Renal cortex interstitium (tissue), 15 donors: ENCODE measurements at places on chromosomes 7 and 10. TPM values are rescaled to one million over a fixed set of nuclear protein-coding genes. Genes with fewer than 3 reads are reported as not detected.

GRCh38 chr10:31490858-31491504 lies 172.0 kb downstream of the ZEB1 start:
- DNase-seq: no peak

DNA sequence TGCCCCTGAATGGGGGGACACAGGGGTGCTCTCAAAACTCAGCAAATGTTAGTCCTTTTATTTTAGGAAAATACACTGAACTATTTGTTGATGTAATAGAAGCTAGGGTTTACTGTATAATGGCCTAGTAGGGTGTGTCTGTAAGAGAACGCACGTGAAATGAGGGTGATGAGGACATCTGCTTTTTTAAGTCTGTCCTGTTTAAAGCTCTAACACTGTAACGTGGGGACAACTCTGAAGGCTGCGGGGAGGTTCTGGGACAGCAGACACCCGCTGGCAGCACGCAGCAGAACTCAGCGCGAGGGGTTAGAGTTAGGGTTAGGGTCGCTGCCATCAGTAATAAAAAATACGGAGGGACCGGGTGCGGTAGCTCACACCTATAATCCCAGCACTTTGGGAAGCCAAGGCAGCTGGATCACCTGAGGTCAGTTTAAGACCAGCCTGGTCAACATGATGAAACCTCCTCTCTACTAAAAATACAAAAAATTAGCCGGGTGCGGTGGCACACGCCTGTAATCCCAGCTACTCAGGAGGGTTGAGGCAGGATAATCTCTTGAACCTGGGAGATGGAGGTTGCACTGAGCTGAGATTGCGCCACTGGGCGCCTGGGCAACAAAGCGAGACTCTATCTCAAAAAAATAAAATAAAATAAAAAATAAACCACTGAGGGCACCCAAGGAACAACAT lies 98.0 kb downstream of the CTBP2 start:
- no peak for DNase-seq

GRCh38 chr10:15805395-15806058 lies 54.8 kb downstream of the MINDY3 start:
- DNase-seq: no peak

GARIN1A gene
- polyA plus RNA-seq: 2.4 TPM

SKAP2 gene
- 27.4 TPM for polyA plus RNA-seq

RALA gene
- 61.8 TPM for polyA plus RNA-seq
